ENCODE measurements at places on chromosomes 6 and 20.

DNA sequence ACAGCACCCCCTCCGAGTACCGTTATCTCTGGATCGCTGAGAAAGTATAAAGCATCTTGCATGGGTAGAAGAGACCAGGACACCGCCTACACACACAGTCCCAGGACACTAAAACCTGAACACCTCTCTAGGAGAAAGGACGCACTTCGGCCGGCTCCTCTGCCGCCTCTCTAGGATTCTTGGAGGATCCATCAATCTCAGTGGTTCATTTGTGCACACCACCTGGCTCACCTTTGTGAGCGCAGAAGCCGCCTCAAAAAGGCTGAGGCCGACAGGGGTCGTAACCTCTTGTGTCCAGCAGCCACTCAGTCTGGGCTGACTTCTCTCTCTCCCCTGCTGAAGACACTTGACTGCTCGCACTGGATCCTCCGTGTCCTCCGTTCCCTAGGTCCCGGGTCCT lies 13.5 kb downstream of the ZSCAN23 start:
- DNase-seq: no peak

- no peak for DNase-seq
Observed at GRCh38 chr20:13243826-13244376, 22.8 kb downstream of the ISM1 start.

GRCh38 chr20:31605902-31606803 lies 1.1 kb downstream of the ID1 start:
- DNase-seq: no peak

- DNase-seq: no peak
Observed at GRCh38 chr6:149324428-149324827, 6.9 kb downstream of the TAB2 start.

GRCh38 chr6:165605901-165606739 lies 56.9 kb downstream of the PDE10A start:
- DNase-seq: no peak

GRCh38 chr6:165588515-165588914 lies 74.5 kb downstream of the PDE10A start:
- no peak for DNase-seq

GRCh38 chr20:63416631-63417030 lies 55.5 kb upstream of the CHRNA4 start:
- no peak for DNase-seq

GRCh38 chr6:63744810-63745209 lies 109.2 kb downstream of the PHF3 start:
- DNase-seq: no peak

DNA sequence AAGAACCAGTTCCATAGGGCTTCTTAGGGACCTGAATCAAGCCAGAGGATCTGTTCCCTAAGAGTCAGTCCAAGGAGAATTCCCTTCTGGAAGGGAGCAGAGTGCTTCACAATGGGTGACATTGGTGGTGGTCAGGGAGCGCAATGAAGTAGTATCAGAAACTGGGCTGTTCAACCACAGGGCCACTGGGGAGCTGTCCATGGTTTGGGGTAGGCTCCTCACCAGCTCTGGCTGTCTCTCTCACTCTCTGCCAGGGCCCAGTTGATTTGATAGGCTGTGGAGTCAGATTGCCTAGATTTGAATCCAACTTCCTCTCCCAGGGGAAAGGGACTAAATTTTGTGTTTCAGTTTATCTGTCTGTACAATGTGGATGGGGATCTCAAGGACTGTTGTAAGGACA lies 36.7 kb upstream of the CHD6 start:
- DNase-seq: no peak

GRCh38 chr6:114344246-114344970 lies 1.6 kb upstream of the HS3ST5 start:
- DNase-seq: no peak

- DNase-seq: no peak
Observed at GRCh38 chr6:168643401-168643800, 202.4 kb downstream of the SMOC2 start.

DNA sequence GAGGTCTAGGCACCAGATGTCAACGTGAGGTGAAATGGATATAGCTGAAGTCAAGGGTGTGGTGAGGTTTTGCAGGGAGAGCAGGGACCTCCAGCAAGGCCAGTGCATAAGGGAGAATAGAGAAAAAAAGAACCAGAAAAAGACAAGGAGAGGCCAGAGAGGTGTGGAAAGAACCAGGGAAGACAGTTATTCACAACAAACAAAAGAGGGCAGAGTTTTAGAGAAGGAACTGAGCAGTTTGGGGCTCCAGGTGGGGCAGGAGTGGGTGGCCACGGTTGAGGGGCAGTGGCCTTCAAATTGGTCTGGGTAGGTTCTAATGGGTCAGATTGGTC lies 11.6 kb upstream of the NQO2 start:
- no peak for DNase-seq

DNA sequence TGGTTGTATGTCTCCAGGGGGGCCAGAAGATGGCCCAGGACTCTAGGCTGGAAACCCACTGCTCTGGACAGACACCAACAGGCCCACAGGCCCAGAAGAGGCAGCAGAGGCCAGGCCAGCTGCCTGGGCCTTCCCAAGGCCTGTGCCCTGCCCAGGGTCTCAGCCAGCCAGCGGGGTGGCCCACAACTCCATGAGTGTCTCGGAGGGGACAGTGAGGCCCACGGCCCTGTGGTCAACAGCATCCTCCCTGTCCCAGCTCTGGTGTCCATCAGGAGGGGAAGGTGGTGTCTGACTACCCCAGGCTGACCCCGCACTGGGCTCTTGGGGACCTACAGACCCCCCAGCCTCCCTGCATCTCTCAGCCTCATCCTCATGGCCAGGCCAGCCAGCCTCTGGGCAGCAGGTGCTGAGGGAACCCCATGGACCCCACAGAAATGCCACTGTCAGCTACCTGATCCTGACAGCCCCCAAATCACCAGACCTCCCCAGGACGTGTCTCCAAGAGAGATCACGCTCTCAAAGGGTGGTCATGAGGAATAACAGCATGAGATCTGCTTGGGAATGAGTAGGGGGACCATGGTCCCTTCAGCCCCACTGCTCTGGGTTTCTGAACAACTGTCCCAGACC lies 112.4 kb downstream of the NOL4L start:
- DNase-seq: no peak

- DNase-seq: no peak
Observed at GRCh38 chr6:25165800-25166199, 113.4 kb upstream of the CARMIL1 start.

- no peak for DNase-seq
Observed at GRCh38 chr6:135499441-135500340, 2.2 kb upstream of the AHI1 start.

DNA sequence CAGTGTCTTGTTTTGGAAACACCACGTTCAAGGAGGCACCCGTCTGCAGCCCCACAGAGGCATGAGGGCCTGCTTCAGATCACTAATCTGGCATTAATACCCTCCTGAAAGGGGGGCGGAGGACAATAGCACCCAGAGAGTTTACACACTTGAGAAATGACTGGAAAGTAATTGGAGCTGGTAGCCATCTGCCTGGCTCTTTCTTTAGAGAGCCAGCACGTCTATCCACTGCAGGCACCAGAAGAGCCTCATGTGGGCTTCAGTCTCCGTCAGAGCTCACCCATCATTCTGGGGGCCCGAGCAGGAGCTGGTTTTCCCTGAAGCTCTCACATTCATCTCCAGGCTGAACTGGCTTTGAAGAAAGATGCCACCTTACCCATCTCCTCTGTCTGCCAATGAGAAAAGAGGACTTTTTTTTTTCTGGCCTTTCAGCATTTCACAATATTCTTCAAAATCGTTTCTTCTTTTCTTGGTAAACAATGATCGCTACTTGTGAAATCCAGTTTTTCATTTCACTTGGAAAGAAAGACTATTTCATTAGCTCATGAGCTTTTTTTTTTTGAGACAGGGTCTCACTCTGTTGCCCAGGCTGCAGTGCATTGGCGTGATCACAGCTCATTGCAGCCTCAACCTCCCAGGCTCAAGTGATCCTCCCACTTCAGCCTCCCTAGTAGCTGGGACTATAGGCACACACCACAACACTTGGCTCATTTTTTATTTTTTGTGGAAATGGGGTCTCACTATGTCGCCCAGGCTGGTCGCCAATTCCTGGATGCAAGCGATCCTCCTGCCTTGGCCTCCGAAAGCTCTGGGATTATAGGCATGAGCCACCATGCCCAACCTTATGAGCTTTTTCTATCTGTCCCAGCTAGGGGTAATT lies 124.7 kb upstream of the ZNF217 start:
- DNase-seq: no peak

GRCh38 chr6:134539865-134540323 lies 222.0 kb upstream of the SGK1 start:
- DNase-seq: peak; percentile 9

DNA sequence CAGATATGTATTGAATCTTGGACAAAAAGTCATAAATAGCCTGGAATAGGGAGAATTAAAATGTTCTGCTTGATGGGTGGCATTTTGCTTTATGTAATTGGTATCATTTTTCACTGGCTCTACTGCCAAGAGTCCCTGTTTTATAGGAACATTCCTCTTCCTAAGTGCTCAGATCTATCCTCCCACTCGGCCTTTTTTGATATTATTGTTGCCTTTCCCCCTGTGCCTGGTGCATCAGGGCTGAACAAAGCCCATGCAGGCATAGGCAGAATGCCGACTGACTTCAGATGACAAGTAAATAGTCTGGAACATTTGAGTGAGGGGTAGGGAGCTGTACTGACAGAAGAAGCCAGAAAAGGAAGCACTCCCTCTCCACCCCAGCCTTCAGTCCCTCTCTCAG lies 127.0 kb downstream of the PKHD1 start:
- DNase-seq: no peak

DNA sequence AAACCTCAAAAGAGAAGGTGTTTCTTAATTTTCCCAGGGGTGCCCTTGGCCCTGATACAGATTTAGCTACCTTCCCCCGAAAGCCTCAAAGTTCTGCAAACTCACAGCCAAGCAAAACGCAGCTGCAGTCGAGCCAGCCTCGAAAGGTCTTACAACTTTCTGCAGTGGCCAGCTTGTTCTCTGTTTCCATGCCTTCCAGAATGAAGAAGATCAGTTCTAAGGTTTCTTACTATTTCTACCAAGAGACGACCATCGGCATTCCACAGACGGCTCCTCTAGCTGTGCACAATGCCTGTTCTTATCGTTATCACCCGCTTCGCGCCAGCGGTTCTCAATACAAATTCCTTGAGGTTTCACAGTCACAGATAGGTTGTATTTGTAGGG lies 28.5 kb upstream of the CCR6 start:
- peak; percentile 55 for DNase-seq

DNA sequence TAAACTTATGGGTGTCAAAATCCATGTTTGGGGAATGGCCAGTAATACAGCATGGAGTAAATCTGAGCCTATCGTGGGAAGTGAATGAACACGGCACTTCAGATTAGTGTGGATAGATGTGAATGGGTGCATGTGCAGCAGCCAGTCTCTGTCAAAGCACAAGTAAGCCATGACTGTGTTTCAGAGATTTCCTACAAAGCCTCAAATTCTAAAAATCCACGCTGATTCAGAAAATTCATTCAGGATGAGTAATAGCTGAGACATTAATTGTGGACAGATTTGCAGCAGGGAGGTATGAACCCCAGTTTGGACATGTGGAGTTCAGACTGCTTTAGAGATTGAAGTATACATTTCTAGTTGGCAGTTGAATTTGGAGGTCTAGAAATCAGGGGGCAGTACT lies 115.1 kb downstream of the QKI start:
- DNase-seq: no peak

- no peak for DNase-seq
Observed at GRCh38 chr6:36695414-36695813, 2.2 kb upstream of the RAB44 start.

DNA sequence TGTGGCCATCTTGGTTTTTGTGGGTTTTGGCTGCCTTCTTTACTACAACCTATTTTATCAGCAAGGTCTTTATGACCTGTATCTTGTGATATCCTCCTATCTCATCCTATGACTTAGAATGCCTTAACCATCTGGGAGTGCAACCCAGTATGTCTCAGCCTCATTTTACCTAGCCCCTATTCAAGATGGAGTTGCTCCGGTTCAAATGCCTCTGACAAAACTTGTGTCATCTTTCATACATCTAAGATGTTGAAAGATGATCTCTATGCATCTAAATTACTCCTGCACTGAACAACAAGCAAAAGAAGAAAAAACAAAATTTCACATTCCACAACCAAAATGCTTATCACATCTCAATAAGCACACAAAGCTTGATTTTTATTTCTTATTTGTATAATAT lies 129.5 kb upstream of the CNR1 start:
- no peak for DNase-seq

GRCh38 chr6:27144740-27145079 lies 102.8 kb upstream of the PRSS16 start:
- DNase-seq: no peak

DNA sequence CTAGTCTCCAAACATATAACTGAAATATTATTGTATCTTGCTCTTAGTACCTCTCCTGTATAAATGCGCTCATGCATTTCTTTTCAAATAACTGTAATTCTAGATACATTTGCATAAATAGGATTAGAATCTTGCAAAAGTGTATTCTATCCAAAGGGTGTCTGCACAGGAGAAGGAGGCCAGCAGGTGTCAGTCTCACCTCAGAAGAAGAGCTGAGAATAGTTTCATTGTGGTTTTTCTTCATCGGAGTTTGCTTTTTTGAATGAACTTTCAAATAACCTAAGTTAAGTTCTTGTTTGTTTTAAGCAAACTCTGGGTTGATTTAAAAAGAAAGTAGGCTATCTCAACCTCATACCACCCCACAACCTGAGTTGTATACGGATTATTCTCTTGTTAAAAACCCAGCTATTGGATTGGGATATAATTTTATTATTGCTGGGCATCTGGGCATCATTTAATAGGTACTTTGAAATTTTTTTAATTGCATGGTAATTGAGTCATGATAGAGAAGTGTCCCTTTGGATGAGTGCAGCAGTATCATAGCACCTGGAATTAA lies 125.0 kb upstream of the MLIP start:
- peak; percentile 11 for DNase-seq

DNA sequence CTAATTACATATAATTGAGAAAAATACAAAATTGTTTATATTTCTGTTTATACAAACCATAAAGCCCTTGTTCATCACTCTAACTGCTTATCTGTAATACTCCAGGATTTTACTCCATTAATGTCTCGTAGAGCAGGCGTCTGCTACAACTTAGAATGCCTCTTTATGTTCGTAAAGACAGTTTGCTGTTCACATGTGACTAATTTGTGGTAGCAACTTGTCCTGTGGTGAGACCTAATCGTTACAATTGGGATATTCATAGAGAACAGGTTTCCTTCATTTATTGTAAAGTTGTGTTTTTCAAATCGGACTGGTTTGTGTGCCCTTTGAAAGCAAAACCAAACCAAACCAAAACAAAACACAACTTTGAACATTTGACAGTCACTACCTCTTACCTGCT lies 149.7 kb downstream of the ASCC3 start:
- no peak for DNase-seq

DNA sequence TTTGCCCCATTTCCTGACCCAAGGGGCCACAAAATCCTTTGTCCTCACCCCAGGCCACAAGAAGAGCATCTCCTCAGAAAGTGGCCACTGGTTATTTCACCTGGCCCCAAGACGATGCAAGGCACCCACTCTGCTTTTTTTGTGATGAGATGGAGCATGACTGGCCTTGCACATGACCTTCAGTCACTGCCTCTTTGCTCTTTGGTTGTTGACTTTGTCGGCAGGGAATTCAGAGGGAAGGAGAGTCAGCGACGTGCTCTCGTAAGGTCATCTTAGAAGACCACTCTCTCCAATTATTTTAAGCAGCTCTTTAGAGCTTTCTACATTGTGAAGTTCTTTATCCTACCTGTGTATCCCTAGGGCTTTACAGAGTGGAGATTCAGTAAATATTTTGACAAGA lies 306.7 kb downstream of the PLCB1 start:
- DNase-seq: no peak

GRCh38 chr20:2168946-2169345 lies 67.3 kb downstream of the STK35 start:
- DNase-seq: no peak

- no peak for DNase-seq
Observed at GRCh38 chr6:167341665-167342655, 17.1 kb downstream of the TTLL2 start.

Measured in HL-60 (cell line).